ENCODE measurements at places on chromosomes 5 and 9.
A peak's percentile ranks its signal among the peaks of the same experiment; 100 is the strongest.

- DNase-seq: peak; percentile 93
Observed at GRCh38 chr9:116151966-116152381, 1.6 kb upstream of the PAPPA start.

DNA sequence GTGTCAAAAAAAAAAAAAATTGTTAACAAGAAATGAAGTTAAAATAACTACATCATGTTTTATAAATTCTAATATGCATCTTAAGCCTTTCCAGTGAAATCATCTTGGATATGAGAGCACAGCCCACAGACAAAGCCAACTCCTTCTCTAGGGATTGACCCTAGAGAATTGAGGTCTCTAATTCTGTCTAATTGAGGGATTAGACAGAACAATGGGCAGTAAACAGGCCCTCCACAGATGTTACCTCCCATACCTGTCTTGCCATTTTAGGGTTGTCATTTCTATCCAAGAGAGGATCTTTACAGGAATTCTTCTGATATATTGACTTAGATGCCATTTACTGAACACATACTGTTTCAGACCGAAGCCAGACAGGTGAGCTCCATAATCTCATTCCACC is 42.3 kb downstream of the NSG2 start:
- no peak for DNase-seq

DNA sequence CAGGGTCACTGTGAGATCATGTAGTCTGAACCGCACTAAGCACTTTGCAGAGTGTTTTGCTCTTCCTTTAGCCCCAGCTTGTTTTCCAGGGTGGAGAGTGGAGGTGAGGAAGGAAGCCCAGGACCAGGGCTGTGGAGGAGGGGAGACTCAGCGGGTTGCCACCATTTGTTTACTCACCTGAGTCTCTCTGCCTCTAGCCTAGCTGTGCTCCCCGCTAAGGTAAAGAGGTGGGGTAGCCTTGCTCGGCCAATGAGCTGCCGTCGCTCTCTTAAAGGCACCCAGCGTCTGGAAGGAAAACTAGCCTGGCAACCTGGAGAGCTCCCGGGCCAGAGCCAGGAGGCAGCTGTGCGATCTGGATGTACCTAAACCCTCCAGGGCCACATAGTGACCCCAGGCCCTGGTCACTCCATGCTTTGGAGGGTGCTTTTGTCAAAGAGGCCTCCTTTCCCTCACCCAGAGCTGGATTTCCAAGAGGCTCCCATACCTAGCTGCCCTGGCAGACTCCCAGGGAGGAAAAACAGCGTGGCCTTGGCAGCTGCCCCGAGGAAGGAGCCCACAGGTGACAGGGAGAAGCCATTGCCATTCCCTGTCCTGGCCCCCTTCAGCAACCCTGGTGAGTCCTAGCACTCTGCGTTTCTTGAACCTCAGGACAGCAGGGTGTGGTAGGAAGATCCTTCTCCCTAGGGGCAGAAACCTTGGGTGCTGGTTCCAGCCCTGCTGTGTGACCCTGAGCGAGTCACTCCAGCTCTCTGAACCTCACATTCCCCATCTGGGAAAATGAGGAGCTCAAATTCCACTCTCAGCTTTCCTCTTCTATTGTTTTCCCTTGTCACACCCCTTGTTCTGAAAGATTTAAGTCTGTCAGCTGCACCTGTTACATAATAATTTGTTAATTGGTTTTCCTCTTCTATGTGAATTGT is 42.4 kb upstream of the LARP1 start:
- no peak for DNase-seq

GRCh38 chr5:138699482-138699881 is 53.7 kb upstream of the CTNNA1 start:
- DNase-seq: no peak

GRCh38 chr5:89065919-89066318 is 182.9 kb upstream of the MEF2C start:
- DNase-seq: no peak

DNA sequence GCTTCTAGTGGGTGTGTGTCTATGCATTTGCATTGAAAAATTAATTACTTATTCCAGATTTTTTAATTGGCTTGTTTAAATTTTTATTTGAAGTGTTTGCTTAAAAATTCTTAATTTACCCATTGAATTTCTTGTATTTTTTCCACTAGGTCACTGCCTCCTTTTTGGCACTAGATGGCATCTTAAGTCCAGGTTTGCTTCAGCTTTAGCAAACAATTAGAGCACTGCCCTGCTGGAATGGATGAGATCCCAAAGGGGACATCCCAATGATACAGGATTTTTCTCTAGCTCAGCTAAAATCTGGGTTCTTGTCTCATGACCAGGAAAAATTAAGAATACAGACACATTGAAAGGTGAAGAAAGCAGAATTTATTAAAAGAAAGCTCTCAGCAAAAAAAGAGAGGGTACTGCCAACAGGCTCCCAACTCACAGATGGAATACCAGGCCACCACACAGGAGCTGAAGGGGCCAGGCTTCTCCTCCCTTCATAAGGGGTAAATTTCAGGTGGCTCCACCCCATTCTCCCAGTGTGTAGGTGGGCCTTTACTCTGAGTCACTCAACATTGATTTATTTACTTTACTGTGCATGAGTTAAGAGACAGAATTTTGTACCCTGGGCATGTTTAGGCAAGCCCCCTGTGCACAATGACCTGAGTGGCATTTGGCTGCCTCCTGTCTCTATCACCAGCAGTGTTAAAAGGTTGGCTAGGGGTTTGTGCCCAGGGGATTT is 532.4 kb downstream of the ANXA1 start:
- peak; percentile 65 for DNase-seq

- DNase-seq: peak; percentile 97
Observed at GRCh38 chr5:65481635-65482295, at the start of gene ADAMTS6. ADAMTS6 (minus strand) TSS chr5:65481920; CDS start chr5:65473673, 8,247 bp downstream.

DNA sequence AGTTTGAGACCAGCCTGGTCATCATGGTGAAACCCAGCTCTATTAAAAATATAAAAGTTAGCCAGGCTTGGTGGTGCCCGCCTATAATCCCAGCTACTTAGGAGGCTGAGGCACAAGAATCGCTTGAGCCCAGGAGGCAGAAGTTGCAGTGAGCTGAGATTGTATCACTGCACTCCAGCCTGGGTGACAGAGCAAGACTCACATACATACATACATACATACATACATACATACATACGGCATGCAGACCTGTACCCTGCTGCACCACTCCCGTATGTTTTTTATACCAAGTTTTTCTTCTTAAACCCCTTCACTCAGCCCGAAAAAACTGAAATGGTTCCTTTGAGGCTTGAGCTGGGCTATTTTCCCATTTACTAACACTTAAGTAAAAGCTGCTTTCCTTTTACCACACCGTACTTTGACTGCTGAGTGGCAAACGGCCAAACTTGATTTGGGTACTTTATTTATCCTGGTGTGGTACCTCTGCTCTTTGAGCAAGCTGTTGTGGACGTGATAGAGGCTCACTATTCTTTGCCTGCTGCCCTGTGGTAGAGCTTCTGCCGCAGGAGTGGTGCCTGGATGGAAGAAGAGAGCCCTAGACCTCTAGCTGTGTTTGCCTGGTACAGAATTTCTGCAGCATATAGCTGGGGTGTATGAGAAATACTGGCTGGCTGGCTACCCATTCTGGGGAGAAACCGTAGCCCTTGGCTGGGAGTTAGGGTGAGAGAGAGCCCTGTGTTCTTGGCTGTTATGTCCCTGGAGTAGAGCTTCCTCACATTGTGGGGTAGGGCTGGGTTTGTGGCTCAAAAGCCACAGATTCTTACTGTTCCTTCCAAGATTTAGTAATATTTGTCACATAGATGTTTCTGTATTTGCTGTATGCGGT is 19.4 kb downstream of the IPO11 start:
- DNase-seq: peak; percentile 45

- peak; percentile 33 for DNase-seq
Observed at GRCh38 chr9:74951725-74952151, 974 bp downstream of the C9orf40 start.

DNA sequence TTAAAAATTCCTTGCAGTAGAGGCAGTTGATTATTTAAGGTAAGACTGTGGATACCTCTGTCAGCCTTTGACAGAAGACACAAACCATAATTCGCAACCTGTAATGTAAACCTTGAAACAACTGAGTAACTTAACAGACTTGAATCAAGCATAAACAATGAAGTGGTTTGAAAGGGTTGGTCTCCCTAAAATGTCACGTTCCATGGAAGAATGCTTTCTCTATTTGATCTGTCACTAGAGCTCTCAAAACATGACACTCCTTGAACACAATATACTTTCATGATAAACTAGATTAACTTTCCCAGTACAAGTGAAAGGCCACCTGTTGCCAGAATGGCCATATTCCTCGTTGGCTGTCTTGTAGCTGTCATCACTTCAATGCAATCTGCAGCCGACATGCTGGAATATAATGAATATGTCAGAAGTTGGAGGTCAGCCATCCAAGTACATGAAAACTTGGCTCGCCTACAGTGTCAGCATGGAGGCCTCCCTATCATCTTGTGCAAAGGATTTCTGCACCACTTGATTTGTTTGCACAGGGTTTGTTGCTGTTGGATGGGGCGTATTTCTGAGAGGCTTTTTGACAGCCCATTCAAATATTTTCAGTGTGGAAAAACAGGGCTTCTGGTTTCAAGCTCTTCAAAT is 228.0 kb downstream of the TLE4 start:
- DNase-seq: peak; percentile 76

DNA sequence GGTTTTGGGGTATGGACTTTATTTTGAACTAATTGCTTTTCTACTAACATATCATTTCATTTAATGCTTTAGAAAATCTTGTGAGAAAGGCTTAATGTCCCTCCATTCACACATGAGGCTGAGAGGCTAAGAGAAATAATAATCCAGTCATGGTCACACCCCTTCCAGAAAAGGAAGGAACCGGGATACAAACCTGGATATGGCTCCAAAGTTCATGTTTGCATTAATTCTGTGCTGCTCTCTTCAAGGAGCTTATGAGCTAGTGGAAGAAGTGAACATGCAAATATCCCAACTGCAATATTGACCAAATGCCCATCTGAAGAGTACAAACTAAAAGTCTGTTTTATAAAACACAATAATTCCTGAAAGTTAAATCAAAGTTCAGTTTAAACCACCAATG is 732.1 kb upstream of the RIOK2 start:
- DNase-seq: no peak

- peak; percentile 86 for DNase-seq
Observed at GRCh38 chr5:127206320-127207113, 84.1 kb upstream of the MEGF10 start.

- no peak for DNase-seq
Observed at GRCh38 chr5:132270335-132270665, 12.8 kb downstream of the PDLIM4 start.

- DNase-seq: no peak
Observed at GRCh38 chr9:77783518-77783917, 135.4 kb upstream of the GNA14 start.

GRCh38 chr5:55989860-55990259 is 4.9 kb downstream of the IL6ST start:
- DNase-seq: no peak

DNA sequence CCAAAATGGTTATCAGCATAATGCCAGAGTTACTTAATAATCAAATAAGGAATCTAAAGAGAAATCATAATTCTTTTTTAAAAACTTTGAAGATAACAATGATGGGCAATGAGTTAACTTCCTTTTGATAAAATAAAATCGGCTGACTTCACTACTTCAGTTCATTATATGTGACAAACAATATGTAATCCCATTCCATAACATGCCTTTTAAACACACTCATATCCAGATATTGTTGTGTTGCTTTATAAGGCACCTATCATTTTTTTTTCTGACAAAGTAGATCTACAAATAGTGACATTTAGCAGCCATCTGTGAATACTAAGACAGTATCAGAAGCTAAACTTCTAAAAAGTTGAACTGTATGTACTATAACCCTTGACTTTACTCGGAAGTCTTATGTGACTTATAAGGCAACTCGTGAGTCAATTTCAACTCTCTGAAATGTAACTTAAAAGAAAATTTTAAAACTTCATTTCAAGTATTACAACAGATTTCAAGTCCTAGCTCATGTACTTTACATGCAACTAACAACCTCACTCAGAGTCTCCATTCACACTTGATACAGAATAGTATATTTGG is 7.5 kb downstream of the ADAMTS6 start:
- DNase-seq: no peak

DNA sequence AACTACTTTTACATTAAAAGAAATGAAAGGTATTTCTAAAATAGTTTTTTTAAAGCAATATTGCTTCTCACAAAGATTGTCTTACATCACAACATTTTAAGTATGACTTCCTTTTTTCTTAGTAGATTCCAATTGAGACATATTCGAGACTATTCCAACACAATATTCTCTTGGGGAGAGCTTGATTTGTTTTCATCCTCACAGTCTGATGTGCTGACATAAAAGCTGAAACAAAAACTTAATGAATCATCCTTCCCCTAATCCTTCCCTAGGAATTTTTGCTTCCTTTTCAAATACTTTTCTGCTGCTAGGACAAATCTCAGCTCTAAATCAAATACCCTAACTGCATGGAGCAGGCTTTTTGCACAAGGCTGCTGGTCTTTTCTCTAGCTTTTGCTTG is 245.8 kb upstream of the MAP3K1 start:
- peak; percentile 39 for DNase-seq

All from fibroblast of lung (primary cell).